Calu3 (cell line): ENCODE measurements at places on chromosomes 1 and 21. TPM values are rescaled to one million over a fixed set of nuclear protein-coding genes. Genes with fewer than 3 reads are reported as not detected.

GRCh38 chr1:21865609-21865942, 53.5 kb downstream of the LDLRAD2 start:
- H3K27me3 ChIP-seq, result no peaks in the 10 kb centered on the region
- DNase-seq, result no peak
- H3K4me1 ChIP-seq, result peaks cover 18% of the 10 kb centered on the region
- peaks cover 84% of the 10 kb centered on the region for H3K36me3 ChIP-seq
- H3K27ac ChIP-seq, result no peak overlapping the region

- H3K27ac ChIP-seq, result no peak overlapping the region
- no peaks in the 10 kb centered on the region for H3K27me3 ChIP-seq
- H3K4me1 ChIP-seq, result peaks cover 30% of the 10 kb centered on the region
- H3K36me3 ChIP-seq, result peaks cover 41% of the 10 kb centered on the region
- no peak for DNase-seq
Measured at GRCh38 chr1:156654700-156655099, 12.8 kb downstream of the BCAN start.

DNA sequence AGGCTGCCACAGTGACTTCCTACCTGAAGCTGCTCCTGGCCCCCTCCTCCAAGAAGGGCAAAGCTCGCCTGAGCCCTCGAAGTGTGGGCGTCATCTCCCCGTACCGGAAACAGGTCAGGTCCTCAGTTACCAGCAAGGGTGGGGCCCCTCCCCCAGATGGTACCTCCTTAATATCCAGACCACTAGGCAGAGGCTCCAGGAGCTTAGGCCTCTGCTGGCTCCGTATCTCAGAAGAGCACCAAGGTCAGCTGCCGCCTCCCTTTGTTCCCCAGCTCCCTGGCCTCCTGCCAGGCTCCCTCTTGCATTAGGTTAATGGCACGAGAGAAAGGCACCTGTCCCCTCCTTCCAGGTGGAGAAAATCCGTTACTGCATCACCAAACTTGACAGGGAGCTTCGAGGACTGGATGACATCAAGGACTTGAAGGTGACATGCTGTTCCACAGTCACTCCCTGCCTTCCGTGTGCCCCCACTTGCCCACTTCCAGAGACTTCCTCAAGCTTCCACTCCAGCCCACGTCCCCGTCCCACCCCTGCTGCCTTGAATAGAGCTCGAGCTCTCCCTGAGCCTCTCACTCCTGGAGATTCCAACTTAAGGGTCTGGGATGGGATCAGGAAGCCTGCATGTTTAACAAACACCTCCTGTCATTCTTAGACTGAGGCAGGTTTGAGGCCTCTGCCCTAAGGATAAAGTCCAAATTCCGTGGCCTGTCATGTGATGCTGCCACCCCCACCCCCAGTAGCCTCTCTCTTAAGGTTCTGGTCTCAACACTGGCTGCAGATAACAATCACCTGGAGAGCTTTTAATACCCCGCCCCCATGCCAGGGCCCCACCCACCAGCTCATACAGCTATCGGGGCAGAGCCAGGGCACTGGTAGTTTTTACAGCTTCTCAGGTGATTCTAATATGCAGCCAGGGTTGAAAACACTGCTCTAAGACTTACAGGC, 8.3 kb downstream of the RHOC start:
- peaks cover 39% of the 10 kb centered on the region for H3K4me1 ChIP-seq
- H3K36me3 ChIP-seq, result peaks cover 52% of the 10 kb centered on the region
- H3K4me3 ChIP-seq, result peak overlapping the region; percentile 21
- H3K27me3 ChIP-seq, result no peaks in the 10 kb centered on the region
- peak; percentile 69 for DNase-seq

DNA sequence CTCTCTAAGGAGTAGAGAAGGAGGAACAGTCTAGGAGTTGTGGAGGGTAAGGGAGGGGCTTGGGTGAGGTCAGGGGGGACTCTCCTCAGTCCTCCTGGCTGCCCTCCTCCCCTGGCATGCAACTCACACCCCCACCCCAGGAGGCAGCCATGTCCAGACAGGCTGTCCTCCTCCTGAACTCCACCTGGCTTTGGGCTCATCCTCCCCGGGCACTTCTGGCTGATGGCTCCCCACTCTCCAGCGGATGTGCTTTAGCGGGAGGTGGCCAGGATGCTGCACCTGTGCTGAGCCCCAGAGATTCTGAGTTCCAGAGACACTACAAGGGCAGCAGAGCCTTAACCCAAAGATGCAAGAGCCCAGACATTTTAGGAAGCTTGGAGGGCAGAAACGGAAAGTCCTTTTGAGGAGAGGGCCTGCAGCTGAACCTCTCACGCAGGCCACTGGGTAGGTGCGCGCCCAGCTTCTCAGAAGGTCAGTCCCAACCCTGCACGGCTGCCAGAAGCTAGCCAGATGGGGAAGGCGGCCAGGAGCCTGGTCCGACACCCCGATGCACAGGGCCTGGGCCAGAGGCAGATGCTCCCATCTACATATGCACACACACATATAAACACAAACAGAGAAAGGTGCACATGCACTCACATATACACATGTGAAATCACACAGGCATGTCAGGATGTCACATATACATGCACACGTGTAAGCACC, 83.4 kb downstream of the PDE9A start:
- no peaks in the 10 kb centered on the region for H3K27me3 ChIP-seq
- H3K27ac ChIP-seq, result no peak overlapping the region
- peaks cover 37% of the 10 kb centered on the region for H3K4me1 ChIP-seq
- no peak for DNase-seq
- H3K36me3 ChIP-seq, result peaks cover 11% of the 10 kb centered on the region
- no peak overlapping the region for H3K4me3 ChIP-seq

DNA sequence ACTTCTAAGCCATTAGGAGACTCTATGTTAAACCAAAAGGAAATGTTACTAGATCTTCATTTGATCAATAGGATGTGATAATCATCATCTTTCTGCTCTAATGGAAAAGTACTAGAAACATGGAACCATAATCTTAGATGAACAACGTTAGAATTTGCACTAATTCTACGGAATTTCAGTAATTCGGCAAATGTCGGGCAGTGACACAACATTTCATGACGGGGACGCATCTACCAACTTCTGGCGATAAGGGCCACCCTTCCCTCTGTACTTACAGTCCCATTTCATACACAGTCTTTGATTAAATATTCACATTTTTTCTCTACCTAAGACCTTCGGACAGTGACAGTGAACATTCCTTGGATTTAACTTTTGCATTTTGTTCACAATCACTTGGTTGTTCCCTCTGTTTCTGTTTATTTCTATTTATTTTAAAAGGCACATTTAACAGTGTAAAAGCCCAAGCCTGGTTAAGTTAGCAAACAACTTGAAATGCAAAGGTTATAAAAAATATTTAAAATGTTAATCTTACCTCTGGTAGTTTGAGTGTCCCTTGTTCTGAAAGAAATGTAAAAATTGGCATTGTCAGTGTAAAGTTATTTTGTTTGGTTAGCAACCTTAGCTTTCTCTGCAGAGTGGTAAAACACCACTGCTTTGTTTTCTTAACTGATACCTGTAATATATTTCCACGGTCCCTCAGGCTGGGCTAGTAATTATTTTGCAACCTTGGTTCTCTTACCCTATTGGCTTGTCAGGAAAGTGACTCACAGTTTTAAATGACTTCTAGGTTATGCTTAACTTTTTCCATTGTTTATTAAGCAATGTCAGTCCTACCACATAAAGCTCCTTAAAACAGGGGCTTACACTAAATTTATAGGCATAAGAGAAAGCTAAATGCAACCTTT, 276.9 kb downstream of the VAV3 start:
- H3K36me3 ChIP-seq, result peaks cover 30% of the 10 kb centered on the region
- peak overlapping the region; percentile 95 for H3K27ac ChIP-seq
- H3K4me1 ChIP-seq, result peaks cover 31% of the 10 kb centered on the region
- no peaks in the 10 kb centered on the region for H3K27me3 ChIP-seq
- peak overlapping the region; percentile 77 for H3K4me3 ChIP-seq

- no peaks in the 10 kb centered on the region for H3K36me3 ChIP-seq
- H3K27ac ChIP-seq, result no peak overlapping the region
- peaks cover 52% of the 10 kb centered on the region for H3K27me3 ChIP-seq
- H3K4me3 ChIP-seq, result no peak overlapping the region
Measured at GRCh38 chr1:151817353-151817730, 12.1 kb upstream of the LINGO4 start.

- H3K36me3 ChIP-seq, result no peaks in the 10 kb centered on the region
- no peak for DNase-seq
- no peaks in the 10 kb centered on the region for H3K4me1 ChIP-seq
- H3K27me3 ChIP-seq, result no peaks in the 10 kb centered on the region
Measured at GRCh38 chr1:22712502-22713271, 2.0 kb downstream of the EPHB2 start.

- no peak overlapping the region for H3K4me3 ChIP-seq
- no peak for DNase-seq
- H3K36me3 ChIP-seq, result no peaks in the 10 kb centered on the region
- no peak overlapping the region for H3K27ac ChIP-seq
Measured at GRCh38 chr1:55869065-55869464, 653.9 kb upstream of the USP24 start.

The JAK1 gene
- total RNA-seq, result 107 and 130 TPM in 2 replicates

The SPRR5 gene
- not detected in 2 replicates for total RNA-seq

The LCE3D gene
- not detected in 2 replicates for total RNA-seq
